ENCODE measurements at places on chromosomes 1 and 21.
A peak's percentile ranks its signal among the peaks of the same experiment; 100 is the strongest.

GRCh38 chr1:34918977-34919561 lies 10.4 kb downstream of the DLGAP3 start:
- no peak for DNase-seq

DNA sequence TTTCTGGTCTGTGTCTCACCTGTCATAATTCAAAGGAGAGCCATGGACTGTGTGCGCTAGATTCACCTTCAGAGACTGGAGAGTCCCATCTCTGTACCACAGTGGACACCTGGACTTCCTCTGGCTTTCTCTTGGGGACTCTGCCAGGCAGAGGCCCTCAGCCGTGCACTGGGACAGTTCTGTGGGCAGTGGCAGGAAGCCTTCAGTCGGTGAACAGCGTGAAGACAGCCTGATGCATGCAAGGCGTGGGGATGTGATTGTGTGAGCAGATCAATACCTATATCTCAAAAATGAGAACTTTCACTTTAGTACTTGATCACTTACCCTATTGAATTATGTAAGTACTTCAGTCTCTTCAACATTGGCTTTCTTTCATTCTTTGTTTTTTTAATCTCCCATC lies 245.3 kb downstream of the DISC1 start:
- DNase-seq = no peak

- DNase-seq = no peak
These were observed 320.5 kb downstream of the KCTD3 start for GRCh38 chr1:215887627-215888026.

GRCh38 chr1:21763694-21764419 lies 19.1 kb downstream of the USP48 start:
- no peak for DNase-seq

GRCh38 chr1:176364236-176364905 lies 98.6 kb upstream of the PAPPA2 start:
- no peak for DNase-seq

GRCh38 chr1:224769452-224770335 lies 153.6 kb downstream of the CNIH3 start:
- peak; percentile 10 for DNase-seq

DNA sequence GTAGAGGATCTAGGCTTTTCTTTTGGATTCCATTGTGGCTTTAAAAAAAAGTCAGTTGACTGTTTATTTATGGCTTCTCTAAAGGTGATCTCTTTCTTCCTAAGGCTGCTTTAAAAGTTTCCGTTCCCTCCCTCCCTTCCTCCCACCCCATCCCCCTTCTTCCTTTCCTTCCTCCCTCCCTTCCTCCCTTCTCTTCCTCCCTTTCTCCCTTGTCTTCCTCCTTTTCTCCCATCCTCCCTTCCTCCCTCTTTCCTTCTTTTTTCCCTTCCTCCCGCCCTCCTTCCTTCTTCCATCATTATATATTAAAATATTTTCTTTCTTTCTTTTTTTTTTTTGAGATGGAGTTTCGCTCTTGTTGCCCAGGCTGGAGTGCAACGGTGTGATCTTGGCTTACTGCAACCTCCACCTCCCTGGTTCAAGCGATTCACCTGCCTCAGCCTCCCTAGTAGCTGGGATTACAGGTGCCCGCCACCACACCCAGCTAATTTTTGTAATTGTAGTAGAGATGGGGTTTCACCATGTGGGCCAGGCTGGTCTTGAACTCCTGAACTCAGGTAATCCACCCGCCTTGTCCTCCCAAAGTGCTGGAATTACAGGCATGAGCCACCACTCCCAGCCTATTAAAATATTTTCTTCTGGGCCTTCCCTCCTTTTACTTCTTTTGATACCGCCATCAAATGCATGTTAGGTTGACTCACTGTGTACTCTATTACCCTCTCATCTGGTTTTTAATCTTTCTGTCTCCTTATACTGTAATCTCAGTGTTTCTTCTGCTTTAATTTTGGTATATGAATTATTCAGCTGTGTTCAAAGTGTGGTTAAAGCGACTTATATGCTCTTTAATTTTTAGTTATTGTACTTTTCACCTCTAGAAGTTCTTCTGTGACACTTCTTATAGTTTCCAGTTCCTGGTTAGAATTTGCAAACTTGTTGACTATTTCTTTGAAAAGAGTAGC lies 59.2 kb upstream of the ATP5PO start:
- DNase-seq = no peak

GRCh38 chr1:183773482-183774274 lies 31.2 kb upstream of the RGL1 start:
- DNase-seq = no peak

- DNase-seq = peak; percentile 75
These were observed 136.6 kb upstream of the CD34 start for GRCh38 chr1:208047476-208047934.

- no peak for DNase-seq
These were observed 26.6 kb downstream of the CLIC6 start for GRCh38 chr21:34695434-34695833.

DNA sequence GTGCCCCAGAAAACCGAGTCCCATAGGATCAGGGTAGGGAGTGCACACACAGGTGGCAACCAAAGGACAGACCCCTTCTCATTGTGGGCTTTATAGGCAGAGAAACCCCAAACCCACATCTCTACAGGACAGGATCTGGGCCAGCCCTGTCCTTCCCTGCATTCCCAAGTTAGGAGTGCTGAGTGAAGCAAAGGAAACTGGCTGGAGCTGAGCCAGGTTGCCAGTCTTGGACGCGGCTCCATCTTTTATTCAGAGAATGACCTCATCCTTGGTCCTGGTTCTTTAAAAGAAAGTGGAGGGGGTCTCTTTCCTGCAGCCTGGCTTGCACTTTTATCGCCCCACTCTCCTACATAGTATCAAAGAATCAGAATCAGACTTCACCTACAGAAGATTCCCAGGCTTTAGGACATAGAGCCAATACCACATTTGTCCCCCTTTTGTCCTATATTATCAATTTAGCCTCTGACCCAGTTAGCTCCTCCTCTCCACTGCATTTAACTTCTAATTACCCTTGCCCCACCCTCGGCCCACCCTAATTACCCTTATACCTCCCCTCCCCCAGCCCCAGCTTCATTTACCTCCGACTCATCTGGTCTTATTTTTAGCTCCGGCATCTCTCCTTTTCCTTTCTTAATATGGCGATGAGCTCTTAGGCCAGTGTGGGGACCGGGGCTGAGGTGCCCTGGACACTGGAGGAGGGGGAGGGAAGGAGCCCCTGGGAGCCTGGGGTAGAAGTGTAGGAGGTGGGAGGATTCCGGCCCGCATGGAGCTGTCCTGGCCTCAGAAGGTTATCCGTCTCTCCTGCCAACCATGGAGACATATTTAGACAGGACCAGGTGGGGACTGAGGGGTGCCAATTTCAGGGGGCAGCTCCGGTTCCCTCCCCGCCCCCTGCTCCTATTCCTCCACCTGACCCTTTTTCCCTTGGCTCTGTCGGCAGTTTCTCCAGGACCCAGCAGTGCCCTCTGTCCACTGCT lies at the start of gene CASQ1:
CASQ1 (plus strand) TSS at position 927 of the 977 bp plus-strand sequence. CDS start 177 bp downstream, outside the sequence.
- DNase-seq = peak; percentile 64

DNA sequence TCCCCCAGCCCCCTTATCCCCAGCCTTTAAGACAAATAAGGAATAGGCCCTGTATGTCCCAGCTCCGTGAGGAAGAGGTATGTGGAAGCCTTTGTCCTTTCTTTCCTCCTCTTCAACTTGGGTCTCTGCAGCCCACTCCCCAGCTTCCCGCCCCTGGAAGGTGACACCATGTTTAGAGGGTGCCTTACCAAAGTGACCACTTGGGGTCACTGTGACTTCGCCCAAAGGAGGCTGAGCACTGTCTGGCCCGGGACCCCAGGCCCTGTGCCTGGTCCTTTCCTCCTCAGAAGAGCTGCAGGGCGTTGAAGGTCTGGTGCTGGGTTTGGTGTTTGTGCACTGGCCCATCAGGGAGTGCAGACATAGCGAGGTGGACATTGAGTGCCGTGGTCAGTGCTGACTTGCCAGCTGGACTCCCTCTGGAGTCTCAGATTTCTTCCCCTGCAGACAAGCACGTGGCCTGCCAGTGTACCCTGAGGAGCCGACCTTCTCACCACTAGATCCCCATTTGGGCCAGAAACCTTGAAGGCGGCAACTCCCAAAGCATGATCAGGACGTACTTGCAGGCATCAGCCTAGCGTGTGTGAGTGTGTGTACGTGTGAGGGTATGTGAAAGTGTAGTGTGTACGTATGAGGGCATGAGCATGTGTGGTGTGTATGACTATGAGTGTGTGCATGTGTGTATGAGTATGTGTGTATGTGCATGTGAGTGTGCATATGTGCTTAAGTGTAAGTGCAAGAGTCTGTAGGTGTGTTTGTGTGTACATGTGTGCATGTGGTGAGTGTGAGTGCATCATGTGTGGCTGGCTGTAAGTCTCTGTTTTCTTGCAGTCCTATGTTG lies 181.4 kb upstream of the KIAA0040 start:
- DNase-seq = peak; percentile 38

DNA sequence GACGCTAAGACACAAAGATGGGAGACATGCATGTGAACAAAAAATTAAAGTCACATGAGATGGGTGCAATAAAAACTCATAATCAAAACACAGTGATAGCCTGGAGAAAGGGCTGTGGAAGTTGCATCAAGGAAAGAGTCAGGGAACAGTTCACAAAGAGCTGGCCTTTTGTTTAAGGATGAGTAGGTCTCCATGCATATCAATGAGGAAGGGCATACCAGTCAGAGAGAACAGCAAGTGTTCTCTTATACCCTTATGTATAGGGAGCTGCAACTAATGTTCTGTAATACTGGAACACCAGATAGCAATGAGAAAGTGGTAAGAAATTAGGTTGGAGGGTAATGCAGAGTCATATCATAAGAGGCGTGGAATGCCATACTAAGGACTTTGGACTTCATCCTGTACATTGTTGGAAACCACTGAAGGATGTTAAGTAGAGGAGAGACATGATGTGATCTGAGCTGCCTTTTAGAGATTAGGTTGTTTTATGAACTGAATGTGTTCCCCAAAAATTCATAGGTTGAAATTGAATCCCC lies 46.7 kb upstream of the SAMD13 start:
- DNase-seq = no peak

GRCh38 chr1:231883382-231883781 lies 256.8 kb downstream of the DISC1 start:
- DNase-seq = no peak

- no peak for DNase-seq
These were observed 59.7 kb downstream of the CLIC6 start for GRCh38 chr21:34728479-34728878.

DNA sequence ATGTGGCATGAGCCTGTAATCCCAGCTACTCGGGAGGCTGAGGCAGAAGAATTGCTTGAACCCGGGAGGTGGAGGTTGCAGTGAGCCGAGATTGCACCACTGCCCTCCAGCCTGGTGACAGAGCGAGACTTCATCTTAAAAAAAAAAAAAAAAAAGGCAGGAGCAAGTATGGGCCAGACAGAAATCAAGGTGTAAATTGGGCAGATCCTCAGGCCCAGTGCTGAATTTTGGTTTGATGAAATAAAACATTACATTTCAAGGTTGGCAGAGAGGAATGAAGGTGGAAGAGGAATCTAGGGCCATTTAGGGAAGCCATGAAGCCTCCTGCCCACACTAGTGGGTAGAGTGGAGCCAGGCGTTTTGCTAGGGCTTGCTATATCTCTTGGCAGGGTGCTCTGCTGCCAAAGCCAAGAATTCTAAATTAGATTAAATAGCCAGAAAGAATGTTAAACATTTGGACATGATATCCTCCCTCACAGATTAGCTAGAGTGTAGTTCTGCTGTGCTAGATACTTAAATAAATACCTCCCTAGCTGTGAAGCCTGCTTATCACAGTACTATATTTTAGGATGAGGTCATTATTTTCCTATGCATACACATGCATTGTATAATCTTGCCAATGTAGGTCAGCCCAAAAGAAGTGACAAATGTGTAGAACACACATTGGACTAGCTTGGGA lies 16.6 kb upstream of the LGALS8 start:
- DNase-seq = no peak

DNA sequence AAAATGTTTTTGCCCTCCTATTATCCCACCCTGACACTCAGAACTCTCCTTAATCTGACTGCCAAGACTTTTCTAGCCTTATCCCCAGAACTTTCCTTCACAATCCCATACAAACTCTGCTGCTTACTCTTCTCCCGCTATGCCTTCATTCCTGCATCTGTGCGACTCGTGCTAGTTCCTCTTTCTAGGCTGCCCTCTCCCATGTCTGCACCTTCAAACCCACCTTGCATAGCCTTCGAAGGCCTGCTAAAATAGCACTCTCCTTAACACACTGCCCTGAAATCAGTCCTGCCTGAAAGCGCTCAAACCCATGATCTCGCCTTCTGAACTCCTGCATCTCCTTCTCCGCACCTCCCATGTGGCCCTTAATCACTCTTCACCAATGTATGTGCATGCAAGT lies 2.5 kb upstream of the NCF2 start:
- no peak for DNase-seq

GRCh38 chr1:41812051-41812450 lies 106.7 kb downstream of the HIVEP3 start:
- DNase-seq = peak; percentile 68

DNA sequence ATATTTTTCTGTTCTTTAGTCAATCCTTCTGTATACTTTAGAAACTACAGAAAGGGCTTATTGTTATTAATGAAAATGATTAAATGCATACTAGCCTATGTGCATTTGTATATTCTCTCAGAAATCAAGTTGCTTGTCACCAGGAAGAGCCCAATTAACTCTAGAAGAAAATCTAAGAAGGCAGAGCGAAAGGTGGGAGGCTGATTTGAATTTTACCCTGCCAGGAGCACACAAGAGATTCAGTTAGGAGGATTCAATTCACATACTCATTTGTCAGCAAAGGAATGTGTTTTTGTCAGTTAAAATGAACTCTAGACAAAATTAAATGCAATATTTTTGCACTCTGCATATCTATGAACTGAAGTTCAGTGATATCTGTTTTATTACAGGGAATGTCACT lies 411.8 kb downstream of the KCNT2 start:
- no peak for DNase-seq

GRCh38 chr21:29487154-29487553 lies 188.4 kb downstream of the BACH1 start:
- DNase-seq = peak; percentile 17

DNA sequence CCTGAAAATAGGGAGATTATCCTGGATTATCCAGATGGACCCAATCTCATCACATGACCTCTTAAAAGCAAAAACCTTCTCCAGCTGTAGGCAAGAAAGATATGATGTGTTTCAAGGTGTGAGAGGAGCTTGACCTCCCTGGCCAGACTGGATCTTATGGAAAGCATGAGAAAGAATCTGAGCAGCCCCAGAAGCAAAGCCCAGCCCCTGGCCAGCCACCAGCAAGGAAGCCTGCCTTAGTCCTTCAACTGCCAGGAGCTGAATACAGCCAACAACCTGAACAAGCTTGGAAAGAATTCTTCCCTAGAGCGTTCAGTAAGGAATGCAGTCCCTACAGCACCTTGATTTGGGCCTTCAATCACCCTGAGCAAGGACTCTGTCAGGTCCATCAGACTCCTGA lies 375.0 kb upstream of the CHRM3 start:
- no peak for DNase-seq

- DNase-seq = no peak
These were observed 369.1 kb upstream of the VAMP3 start for GRCh38 chr1:7401814-7402547.

DNA sequence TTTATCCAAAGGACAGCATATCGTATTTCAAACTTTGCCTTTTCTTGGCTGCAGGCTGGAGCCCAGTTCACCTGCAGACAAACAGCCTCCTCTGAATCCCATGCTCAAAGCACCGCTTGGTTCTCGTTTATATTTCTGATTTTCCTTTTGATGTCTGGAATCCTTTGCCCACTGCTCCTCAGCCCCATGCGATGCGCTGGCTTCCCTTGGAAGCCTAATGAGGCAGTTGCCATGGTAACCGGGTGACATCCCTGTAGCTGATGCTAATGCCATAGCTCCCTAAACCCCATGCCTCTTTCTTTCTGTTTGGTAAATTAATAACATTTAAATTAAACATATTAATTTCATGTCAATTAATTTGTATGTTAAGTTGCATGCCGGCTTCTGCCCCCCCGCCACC lies 327.1 kb downstream of the PRDM2 start:
- DNase-seq = no peak

- no peak for DNase-seq
These were observed 24.3 kb downstream of the LMOD1 start for GRCh38 chr1:201921952-201922558.

All from cardiac muscle cell (in vitro differentiated cells and primary cell).